Panc1 (cell line): ENCODE measurements at places on chromosomes 2 and 18.

GRCh38 chr2:146602856-146603255, 1242.0 kb upstream of the ACVR2A start:
- no peak for DNase-seq

GRCh38 chr2:196170213-196170605, 1.2 kb downstream of the STK17B start:
- peak; percentile 61 for DNase-seq

DNA sequence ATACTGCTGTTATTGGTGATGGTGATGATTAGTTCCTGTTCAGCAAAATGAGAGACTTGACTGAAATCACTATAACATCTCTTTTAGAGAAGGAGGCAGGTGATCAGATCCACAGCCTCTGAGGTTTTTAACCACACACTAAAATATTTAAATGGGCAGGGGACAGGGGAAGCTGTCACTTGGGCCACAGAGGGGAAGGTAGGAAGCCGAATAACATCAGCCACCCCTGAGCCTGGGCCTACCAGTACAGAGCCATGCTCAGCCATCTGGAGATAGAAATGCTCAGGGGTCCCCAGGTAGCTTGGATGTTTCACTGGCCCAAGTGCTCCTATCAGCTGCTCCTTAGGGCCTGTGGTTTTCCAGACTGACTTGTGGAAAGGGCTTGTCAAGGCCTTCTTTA, 122.3 kb downstream of the MRO start:
- no peak for DNase-seq

- DNase-seq, result no peak
These were observed 396.9 kb upstream of the LRATD1 start for GRCh38 chr2:14235667-14236066.

GRCh38 chr2:233356546-233357308, 2.4 kb downstream of the DGKD start:
- DNase-seq, result no peak
